Right atrium auricular region (tissue), 2 donors: ENCODE measurements at places on chromosomes 13 and 19. TPM values are rescaled to one million over a fixed set of nuclear protein-coding genes. Genes with fewer than 3 reads are reported as not detected.

- no peak for DNase-seq
Measured at GRCh38 chr19:16581145-16581970, 9.1 kb upstream of the SLC35E1 start.

The ZNF773 gene
- total RNA-seq, result 8.5 TPM

GRCh38 chr13:90956031-90956430 lies 391.5 kb upstream of the MIR17HG start:
- DNase-seq, result no peak

DNA sequence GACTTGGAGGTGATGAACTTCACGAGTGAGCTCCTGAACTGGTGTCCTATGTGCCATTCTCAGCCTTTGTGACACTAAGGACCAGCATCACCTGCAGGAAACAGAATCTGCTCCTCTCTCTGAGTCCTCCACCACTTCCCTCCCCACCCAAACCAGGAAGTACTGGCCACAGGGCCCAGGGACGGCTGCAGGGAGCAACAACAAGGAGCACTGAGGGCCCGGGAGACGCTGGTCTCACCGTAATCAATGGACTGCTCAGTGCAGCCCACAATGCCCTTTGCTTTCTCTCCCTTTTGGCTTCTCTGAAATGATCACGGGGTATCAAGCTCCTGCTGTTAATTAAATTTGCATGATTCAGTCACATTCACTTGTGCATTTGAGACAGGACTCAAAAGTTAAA lies 18.6 kb downstream of the PEPD start:
- no peak for DNase-seq

DNA sequence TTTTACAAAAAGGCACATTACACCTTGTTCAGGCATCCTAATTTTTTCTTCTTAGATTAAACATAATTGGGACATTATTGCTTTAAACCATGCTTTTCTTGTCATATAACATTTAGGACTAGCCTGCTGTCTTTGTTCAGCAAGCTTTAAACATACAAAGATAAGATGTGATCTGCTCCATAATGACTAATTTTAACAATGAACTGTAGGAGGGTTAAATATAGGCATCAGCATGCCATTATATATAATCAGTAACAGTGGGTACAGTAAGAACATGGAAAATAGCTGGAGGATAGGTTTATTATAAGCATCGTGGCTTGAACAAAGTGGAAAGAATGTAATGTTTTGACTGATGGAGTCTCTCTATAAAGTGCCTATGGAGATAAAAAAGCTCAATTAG lies 661.7 kb downstream of the SLITRK6 start:
- no peak for DNase-seq

GRCh38 chr13:46008631-46009030 lies 43.9 kb downstream of the ZC3H13 start:
- no peak for DNase-seq
